ENCODE measurements at places on chromosomes 2 and 18. TPM values are rescaled to one million over a fixed set of nuclear protein-coding genes. Genes with fewer than 3 reads are reported as not detected.

GRCh38 chr2:147382322-147382948 lies 462.4 kb upstream of the ACVR2A start:
- DNase-seq, result no peak

The DLGAP1 gene
- polyA plus RNA-seq, result 3.5 TPM

GRCh38 chr2:108288534-108289106 lies at the start of gene SULT1C2:
Gene SULT1C2 (plus strand): TSS chr2:108288895. CDS start chr2:108293668, 4,773 bp downstream.
- no peak for DNase-seq

GRCh38 chr2:240992572-240993291 lies 5.7 kb upstream of the SNED1 start:
- DNase-seq, result no peak

- DNase-seq, result peak; percentile 3
Observed at GRCh38 chr2:60926741-60927552, 45.6 kb downstream of the REL start.

- DNase-seq, result no peak
Observed at GRCh38 chr2:69190743-69191404, 177.9 kb downstream of the ANTXR1 start.

DNA sequence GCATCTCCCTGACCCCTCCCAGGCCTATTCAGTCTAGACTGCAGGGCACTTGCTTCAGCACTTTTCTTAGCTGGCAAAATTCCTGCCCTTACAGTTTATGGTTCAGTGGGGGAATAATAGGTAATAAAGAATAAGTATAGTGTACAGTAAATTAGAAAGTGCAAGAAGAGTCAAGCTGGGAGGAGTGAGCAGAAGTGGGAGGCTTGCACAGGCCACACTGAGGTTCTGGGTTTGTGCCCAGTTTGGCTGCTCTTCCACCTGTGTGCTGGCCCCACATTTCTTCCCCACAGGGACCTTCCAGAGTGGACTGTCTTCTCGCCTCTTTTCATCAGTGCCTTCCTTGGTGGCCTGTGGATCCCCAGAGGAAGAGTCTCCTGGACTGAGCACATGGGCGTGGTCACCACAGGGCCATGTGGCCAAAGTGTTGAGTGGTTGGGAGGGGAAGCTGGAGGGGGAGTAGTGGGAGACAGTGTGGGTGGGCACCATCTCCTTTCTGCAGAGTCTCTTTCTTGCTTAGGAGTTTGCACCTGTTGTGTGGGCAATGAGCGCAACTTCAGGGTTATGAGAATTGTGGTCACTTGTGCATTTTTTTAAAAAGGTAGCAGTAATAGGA lies 128.6 kb upstream of the ZSWIM2 start:
- DNase-seq, result no peak

The GPR39 gene
- not detected for polyA plus RNA-seq

The HIBCH gene
- 31.3 TPM for polyA plus RNA-seq

The EFR3B gene
- 5.1 TPM for polyA plus RNA-seq

The PRSS56 gene
- polyA plus RNA-seq, result not detected

The HRH4 gene
- 0.13 TPM for polyA plus RNA-seq

DNA sequence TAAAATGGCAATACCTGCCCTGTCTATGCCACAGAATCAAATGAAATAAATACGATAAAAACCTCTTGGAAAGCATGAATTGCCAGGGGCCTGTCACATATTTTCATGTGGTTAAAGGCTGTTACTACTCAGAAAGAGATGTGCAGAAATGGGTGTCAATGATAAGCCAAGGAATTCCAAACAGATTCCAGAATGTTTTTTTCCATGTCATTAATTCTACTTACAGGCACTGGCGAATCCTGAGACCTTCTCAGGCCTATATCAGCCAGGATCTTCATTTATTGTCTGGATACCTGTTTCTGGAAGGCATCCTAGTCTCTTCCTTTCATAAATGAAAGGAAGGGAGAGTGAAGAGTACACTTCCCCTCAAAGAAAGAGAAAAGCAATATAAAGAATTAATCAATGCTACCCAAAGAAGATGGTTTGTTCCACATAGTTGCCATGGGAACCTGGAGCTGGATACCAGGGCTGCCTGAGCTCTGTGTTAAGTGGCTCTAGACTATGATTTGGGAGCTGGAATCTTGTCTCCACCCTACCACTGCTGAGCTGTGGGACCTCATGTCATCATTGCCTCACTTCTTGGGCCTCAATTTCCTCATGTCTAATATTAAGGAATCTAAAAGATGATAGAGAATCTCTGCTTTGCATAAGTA lies 335.1 kb upstream of the SKOR2 start:
- DNase-seq, result no peak

DNA sequence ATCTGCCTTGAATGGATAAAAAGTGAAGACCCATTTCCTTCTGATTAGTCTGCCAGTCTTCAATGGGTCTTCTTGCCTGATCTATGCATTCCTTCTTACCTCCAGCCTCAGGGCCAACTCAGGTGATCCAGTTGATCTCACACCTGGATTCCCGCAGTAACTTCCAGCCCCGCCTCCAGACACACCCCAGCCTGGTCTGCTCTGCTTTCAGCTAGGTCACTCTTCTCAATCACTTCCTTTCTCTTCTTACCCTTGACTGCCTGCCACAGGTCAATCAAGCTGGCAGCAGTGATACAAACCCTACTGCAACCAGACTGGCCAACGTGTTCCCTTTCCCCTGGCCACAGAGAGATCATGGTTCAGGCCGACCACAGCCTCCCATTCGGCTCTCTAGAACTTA lies 263.6 kb downstream of the ZNF516 start:
- no peak for DNase-seq

DNA sequence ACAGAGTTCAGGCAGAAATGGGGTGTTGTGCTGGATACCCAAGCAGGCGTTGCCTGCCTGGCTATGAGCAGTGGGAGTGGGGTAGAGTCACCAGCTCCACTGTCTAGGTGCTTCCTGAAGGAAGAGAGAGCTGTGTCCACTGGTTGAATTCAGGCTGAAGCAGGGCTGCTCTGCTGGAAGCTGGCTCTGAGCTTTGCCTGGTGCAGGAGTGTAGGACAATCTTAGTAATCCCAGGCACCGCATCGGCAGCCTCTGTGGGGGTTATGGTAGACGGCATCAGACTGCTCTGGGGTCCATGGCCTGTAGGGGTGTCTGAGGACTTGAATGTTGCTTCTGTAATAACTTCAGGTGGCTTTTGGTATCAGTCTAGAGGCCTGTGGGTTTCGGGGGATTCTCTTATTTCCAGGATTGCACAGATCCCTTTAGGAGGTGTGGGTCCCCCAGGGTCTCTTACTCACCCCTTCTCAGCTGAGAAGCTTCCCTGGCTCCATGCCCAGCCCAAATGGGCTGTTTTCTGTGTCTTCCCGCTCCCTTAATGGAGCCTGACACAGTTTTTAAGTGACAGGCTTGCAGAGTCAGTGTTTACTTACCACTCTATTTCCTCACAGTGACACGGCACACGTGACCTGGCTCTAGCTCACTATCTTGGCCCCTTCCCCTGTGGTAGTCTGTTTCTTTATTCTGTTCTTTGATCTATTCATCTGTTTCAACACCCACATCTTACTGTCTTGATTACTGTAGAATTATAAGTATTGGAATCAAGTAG lies 644.3 kb downstream of the CBLN2 start:
- DNase-seq, result no peak

DNA sequence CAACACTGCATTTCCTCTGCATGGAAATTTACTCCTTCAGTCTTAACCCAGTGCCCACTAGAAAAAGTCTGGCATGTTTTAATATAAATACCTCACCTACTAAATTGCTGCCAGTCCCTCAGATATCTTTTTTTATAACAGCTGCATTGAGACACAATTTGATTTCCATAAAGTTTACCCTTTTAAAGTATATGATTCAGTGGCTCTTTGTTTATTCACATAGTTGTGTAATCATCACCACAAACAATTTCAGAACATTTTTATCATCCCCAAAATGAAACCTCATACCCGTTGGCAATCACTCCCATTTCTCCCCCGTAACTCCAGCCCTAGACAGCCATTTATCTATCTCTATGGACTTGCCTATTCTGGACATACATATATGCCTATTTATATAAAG lies 17.0 kb upstream of the FRZB start:
- DNase-seq, result no peak

The MAP2 gene
- 10.8 TPM for polyA plus RNA-seq

The ACVR1C gene
- not detected for polyA plus RNA-seq

DNA sequence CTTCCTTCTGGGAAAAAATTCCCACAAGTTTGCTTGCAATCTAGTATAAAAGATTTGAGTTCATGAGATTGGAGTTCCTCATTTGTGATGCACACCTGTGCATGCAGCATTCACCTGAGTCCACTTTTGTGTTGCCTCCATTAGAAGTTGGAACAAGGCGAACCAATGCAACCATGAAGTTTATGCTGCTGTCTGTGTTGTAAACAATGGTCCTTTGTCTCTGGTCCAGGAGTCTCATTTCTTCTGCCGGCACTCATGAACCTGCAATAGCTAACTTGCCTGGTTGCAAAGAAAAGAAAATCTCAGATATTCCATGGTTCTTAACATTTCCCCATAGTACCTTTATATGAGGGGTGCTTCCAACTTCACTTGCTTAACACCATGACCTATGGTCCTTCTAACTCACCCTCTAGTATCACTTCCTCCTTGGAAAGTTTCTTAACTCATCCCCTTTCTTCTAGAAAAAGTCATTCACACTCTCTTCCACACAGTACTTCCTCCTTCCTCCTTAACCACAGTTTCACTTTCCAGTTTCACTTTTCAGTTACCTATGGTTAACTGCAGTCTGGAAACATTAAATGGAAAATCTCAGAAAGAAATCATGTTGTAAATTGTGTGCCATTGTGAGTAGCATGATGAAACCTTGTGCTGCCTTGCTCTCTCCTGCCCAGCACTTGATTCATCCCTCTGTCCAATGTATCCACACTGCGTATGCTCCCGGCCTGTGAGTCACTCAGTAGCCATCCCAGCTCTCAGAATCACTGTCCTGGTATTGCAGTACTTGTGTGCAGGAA lies 128.8 kb upstream of the TRIB2 start:
- no peak for DNase-seq

DNA sequence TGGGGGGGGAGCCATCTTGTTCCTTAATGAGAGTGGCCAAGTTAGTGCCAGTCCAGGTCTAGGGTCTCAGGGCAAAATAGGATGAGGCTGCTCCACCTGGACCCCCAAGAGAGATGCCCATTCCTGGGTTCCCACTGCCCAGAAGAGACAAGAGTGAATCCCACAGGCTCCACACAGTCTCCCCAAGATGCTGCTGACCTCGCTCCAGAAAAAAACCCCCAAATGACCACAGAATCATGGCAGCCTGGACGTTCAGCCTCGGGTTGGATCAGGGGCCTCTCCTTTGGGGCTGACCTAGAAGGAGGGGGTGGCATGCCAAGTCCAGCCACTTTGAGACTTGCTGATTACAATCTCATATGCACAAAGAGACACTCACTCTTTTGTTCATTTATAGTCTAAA lies 25.1 kb downstream of the STAT1 start:
- no peak for DNase-seq

DNA sequence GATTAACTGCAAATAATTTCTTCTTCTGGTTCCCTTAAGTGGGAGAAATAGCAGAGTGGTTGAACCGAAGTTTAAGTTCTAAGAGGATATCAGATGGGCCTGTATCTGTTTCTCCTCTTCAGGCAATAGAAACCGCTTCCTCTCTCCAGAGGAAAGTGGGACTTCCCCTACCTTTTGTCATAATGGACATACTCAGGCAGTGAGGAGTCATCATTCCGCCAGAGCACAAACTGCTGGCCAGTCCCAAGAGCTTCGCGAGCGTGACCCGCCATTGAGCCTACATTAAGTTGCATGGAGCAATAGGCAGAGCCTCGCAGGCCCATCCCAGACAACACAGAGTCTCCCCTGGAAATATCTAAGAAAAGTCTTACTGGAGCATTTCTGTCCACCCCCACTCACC lies 158.9 kb downstream of the LDLRAD4 start:
- no peak for DNase-seq

GRCh38 chr2:131050896-131051295 lies 42.4 kb downstream of the FAM168B start:
- DNase-seq, result no peak

DNA sequence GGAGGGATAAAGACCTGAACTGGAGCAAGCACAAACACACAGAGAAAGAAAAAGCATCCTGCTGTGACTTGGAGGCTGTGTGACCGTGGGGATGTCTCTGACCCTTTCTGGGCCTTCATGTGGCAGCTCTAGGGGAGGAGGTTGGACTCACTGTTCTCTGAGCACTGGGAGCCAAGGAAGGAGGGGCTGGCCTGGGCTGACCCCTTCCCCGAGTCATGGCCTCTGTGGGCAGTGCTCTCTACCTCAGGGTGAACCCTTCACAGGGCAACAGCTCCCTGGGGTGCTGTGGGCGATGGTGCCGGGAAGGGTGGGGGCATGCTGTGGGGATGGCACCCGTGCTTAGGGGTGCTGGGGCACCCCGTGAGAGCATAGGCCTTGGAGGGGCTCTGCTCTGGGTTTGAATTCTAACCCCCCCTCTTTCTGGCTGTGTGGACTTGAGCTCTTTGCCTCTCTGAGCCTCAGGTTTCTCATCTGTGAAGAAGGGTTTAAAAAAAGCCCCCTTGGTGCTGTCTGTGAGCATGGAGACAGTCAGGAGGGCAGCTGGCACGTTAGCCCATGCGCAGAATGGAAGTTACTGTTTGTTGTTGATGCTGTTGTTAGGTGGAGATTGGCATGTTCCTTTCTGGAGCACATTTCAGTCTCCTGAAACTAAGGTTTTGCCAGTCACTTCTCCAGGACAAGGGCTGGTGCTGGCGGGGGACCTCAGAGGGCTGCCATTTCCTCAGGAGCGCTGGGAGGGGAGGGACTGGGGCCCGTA lies 700 bp downstream of the TOGARAM2 start:
- no peak for DNase-seq

DNA sequence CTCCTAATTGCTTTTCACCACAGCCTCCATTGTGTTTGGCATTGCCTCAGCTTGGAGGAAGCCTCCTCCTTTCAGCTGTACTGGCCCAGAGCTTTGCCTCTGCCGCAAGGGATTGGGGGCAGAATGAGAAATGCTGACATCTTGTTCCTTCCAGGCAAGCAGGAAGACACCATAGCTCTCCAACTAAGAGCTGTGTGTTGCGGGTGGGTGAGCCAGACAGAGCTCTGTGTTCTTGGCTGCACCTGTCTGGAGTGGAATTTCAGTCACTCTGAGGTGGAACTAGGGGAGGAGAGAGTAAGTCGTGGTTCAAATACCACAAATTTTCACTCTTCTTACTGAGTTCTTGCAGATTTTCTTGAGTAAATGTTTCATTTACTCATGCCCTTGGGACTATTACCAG lies 36.6 kb upstream of the KCNF1 start:
- no peak for DNase-seq

The GPD2 gene
- polyA plus RNA-seq, result 17.6 TPM

GRCh38 chr2:191719938-191720337 lies 42.0 kb downstream of the NABP1 start:
- DNase-seq, result no peak

DNA sequence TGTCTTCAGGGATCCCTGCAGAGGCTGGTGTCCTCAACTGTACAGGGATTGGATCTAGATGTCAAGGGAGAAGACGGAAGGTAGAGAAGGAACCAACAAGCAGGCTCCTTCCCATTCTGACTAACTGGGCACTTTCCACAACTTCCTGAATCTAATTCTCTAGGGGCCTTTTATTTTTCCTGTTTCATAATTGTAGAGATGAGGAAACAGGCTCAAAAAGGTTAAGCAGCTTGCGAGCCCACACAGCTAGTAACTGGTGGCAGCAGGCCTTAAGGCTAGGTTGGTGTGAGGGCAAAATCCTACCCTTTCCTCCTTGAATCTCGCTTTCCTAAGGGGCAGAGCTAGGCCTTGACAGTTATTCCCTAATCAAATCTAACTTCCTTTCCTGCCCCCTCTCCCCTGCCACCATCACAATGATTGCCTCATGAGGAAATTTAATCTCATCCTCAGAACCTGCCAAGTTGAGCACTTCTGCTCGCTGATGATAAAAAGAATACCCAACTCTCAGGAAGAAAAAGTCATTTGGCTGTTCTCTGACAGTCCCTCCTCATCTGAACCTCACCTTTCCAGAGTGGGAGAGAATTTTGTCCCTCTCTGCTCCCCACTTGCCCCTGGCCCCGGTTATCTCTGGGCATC lies 35.7 kb upstream of the POLE4 start:
- DNase-seq, result no peak

The SLC5A7 gene
- 0.11 TPM for polyA plus RNA-seq
